Activated naive CD4-positive, alpha-beta T cell treated with anti-CD3 and anti-CD28 coated beads, Interleukin-2, amount 10 ng/mL, durations not matched to agents 7 days and 5 days (primary cell): ENCODE measurements at places on chromosomes 1 and 21.

GRCh38 chr21:31176080-31176551 lies 137.8 kb upstream of the KRTAP19-8 start:
- DNase-seq = no peak

GRCh38 chr1:204520834-204521709 lies 4.9 kb downstream of the MDM4 start:
- peak; percentile 80 for DNase-seq

GRCh38 chr1:80639777-80640533 lies 1160.8 kb upstream of the ADGRL2 start:
- DNase-seq = no peak

GRCh38 chr1:30816211-30817076 lies 58.9 kb upstream of the LAPTM5 start:
- DNase-seq = no peak

GRCh38 chr1:244217711-244218110 lies 166.6 kb downstream of the ZBTB18 start:
- no peak for DNase-seq

GRCh38 chr1:225611537-225612223 lies 41.2 kb downstream of the ENAH start:
- no peak for DNase-seq

GRCh38 chr1:230049731-230050130 lies 17.3 kb upstream of the GALNT2 start:
- DNase-seq = no peak

- DNase-seq = no peak
Observed at GRCh38 chr1:169571450-169571849, 14.8 kb downstream of the F5 start.

GRCh38 chr1:61093525-61094137 lies 11.3 kb downstream of the NFIA start:
- DNase-seq = no peak

- no peak for DNase-seq
Observed at GRCh38 chr1:104125266-104125665, 375.6 kb downstream of the AMY1C start.

GRCh38 chr1:198276241-198276640 lies 119.4 kb downstream of the NEK7 start:
- DNase-seq = no peak

DNA sequence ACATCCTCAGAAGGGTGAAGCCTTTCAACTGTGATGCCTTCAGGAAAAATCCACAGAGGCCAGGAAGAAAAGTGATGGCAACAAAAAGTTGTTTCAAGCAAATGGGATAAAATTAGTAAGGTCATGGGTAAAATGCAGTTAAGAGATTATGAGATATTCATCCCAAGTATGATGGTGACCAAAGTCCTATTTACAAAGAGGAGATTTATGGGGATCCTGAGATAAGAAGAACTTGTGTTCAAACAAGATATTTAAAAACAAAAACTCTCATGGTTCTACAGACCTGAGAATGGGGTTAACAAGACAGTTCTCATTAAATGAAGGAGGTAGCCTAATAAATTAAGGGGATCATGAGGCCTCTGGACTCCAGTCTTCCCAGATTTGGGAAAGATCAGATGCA lies 184.4 kb downstream of the FCRL5 start:
- no peak for DNase-seq

GRCh38 chr1:229579059-229579673 lies 20.7 kb upstream of the ABCB10 start:
- DNase-seq = no peak

DNA sequence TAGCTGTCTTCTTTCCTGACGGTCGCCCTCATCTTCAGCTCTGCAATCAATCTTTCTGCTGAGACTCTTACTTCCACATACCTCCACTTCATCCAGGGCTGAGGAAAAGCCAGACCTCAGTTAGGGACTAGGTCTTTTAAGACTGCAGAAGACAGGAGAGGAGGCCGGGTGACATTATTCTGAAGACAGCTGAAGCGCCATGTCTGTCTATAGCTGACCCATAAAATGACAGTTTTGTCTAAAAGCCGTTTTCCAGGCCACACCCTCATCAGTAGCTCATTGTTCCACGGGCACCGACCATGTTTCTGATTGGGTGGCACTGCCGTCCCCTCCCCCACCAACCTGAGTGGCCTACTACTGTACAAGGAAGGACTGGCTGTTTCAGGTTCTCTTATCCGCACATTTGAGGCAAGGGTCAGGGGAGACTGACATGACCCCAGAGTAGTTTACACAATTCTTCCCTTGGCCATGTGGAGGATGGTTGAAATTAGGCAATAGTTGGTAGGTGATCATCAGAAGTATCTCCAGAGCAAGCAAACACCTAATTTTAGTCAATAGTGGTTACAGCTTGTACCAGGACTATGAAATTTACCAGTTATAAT lies at the start of gene ADCY10:
ADCY10 (minus strand) TSS at position 240 of the 602 bp plus-strand sequence. CDS start 8,994 bp downstream, outside the sequence.
- DNase-seq = no peak

DNA sequence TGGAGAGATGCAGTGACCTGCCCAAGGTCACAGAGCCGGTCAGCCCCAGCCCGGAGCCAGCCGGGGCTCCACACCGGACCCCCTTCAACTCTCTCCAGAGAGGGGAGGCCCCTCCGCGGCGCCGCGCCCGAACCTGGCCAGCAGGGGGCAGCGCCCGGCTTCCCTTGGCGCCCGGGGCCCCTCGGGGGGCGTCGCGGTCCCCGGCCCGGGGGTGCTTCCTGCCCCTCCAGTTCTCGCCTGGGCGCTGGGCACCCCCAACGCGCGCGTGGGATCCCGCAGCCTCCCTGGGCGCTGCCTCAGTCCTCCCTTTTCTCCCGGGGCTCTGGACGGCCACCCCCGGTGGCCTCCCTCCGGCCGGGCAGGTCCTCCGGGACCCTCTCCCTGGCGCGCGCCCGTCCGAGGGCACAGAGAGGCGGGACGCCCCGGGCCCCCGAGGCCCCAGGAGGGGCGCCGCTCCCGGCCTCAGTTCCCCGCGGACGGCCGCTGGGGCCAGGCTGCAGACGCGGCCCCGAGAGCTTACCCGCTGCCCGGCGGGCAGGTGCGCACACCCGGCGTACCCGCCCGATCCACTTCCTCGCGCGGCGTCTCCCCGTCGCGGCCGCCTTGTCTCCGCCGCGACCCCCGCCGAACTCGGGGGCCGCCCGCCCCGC lies 406 bp downstream of the HTR1D start:
- DNase-seq = peak; percentile 54

DNA sequence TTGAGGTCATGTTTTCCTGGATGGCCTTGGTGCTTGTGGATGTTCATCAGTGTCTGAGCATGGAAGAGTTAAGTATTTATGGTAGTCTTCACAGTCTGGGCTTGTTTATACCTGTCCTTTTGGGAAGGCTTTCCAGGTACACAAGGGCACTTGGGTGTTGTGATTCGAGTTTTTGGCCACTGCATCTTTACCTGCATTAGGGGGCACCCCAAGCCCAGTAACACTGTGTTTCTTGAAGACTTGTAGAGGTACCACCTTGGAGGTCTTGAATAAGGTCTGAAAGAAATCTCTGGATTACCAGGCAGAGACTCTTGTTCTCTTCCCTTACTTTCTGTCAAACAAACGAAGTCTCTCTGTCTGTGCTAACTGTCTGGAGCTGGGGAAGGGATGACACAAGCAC lies 34.4 kb upstream of the ROR1 start:
- no peak for DNase-seq

DNA sequence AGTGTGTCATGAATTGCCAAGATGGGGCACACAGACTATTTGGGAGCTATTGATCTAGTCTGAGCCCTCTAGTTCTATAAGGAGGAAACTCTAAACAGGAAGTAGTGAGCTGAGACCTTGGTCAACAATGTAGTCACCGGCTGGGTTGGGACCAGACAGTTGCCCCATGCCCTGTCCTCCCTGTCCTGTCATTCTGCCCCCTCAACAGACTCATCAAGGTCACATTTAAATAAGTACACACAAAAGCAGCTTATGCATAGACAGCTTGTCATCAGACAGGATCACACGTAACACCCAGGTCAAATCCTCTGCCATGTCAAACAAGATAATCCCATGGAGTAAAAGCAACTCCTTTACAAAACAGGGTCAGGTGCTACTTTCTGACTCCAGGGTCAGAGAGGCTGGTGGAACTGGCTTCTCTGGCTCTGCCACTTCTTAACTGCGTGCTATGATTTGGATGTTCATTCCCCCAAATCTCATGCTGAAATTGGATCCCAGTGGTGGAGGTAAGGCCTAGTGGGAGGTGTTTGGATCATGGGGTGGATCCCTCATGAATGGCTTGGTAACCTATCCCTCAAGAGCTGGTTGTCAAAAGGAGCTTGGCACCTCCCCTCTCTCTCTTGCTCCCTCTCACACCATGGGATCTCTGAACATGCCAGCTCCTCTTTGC lies 128.9 kb downstream of the HIVEP3 start:
- no peak for DNase-seq
